ENCODE measurements at places on chromosomes 6 and 20.
A peak's percentile ranks its signal among the peaks of the same experiment; 100 is the strongest.

- DNase-seq, result no peak
Measured at GRCh38 chr6:150685860-150686259, 86.2 kb downstream of the PLEKHG1 start.

DNA sequence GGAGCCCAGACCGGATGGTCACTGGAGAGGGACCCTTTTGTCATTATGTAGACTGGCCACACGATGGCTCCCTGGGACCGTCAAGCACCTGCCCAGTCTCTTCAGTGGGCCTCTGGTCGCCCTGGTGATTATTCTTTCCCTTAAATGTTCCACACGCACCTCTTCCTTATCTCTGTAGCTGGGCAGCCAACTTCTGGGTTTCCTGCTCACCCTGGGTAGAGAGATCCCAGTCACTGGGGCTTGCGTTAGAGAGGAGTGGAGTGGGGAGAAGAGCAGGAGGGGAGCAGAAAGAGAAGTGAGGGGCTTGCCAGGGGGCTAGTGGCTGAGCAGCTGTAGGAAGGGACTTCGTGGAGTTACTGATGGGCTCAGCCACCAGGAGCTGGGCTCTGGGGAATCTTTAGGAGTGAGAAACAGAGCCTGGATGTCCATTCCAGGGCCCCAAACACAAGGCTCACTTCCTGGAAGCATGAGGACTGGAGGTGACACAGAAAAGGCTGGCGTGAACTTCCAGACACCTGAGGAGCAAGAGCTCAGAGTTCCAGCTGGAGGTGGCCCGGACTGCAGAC, 150.1 kb downstream of the DHX35 start:
- DNase-seq, result peak; percentile 81

DNA sequence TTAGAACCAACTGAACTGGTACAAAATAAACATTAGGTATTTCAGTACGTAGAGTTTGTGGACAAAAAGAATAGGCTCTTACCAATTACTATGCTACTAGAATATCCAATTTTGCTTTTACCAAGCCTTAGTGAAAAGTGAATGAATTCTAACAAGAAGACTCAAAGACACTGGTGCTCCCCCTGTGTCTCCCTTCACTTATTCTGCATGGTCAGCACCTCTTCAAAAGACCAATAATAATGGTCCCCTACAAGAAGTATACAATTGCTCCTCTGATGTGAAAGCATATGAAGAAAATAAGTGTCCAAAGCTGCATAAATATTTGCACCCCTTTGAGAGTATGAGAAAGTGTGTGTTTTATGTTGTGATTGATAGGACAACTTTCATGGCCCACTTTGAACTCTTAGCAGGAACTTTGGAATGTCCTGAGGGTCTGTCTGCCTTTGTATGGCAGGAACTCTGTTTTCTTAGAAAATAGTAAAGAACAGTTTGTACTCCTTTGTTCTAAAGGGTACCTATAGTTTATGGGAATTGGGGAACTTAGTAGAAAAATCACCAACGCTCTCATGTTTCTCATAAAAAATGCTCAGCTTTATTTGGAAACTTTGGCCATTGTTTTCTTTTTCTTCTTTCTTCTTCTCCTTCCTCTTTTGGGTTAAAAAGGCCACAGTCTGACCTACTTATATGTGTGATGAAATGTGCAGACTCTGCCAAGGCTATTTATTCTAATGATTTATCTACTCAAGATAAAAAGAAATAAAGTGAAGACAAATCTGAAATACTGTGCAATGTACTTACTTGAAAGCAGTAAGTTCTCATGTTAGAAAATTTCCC, 352.4 kb downstream of the LAMA2 start:
- DNase-seq, result no peak

DNA sequence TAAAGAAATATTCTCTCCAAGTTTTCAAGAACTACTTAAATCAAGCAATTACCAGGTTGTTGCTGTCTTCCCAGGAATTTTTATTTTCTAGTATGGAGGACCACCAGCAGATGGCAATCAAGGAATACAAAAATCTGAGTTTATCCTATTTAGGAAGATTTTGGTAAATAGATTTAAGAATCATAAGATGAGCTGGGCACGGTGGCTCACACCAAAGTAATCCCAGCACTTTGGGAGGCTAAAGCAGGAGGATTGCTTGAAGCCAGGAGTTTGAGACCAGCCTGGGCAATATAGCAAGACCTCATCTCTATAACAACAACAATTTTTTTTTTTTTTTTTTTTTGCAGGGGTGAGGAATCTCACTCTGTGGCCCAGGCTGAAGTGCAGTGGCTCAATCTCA, 19.3 kb upstream of the SEC63 start:
- peak; percentile 69 for DNase-seq

GRCh38 chr20:57566803-57567459, 6.0 kb downstream of the PCK1 start:
- no peak for DNase-seq

DNA sequence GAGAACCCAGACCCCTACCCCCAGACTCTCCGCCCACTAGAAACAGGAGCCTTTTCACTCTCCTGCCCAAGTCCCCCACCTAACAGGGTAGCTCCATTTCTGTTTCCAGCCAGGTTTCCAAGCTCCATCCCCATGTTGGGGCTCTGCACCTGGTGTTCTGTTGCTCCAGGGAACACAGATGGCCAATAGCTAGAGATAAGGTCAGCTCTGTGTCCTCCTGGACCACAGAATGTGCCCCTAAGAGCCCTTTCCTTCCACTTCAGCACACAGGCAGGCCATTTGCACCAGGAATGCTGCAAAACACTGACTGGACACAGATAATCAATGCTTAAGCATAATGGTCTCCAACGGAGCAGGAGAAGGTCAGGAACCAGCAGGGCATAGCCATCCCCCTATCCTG, 159.4 kb downstream of the QRSL1 start:
- DNase-seq, result no peak

- DNase-seq, result no peak
Measured at GRCh38 chr20:24690408-24690807, 221.0 kb downstream of the SYNDIG1 start.

GRCh38 chr6:29917857-29918256, 24.5 kb upstream of the HLA-A start:
- DNase-seq, result no peak

GRCh38 chr6:12804952-12805645, 88.5 kb downstream of the PHACTR1 start:
- peak; percentile 7 for DNase-seq

DNA sequence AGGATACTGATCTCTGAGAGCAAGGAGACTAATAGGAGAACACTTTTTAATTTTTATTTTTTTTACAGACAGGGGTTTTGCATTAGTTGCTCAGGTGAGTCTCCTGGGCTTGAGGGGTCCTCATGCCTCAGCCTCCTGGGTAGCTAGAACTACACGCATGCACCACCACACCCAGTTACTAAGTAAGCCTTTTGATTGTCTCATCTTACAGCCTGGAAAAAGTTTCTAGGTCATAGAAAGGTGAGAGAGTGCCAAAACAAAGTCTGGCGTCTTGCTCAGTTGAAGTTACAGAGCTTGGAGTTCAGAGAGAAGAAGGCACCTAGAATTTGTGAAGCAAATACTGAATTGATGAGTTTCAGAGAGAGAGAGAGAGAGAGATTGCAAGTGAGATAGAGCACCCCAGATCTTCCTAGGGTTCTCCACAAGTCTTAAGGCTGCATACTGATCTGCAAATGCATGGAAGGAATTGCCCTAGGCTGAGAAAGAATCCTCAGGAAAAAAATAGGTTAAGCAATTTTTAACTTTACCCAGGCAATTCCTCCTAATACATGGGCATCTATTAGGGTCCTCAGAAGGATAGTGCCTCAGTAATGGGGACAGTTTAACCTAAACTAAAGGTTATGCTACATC, 37.6 kb upstream of the PHIP start:
- DNase-seq, result no peak

GRCh38 chr6:116111552-116112528, 11.2 kb downstream of the NT5DC1 start:
- peak; percentile 53 for DNase-seq

GRCh38 chr20:25257130-25257529, 9.2 kb downstream of the PYGB start:
- no peak for DNase-seq

- no peak for DNase-seq
Measured at GRCh38 chr6:113289166-113289565, 568.0 kb upstream of the MARCKS start.

DNA sequence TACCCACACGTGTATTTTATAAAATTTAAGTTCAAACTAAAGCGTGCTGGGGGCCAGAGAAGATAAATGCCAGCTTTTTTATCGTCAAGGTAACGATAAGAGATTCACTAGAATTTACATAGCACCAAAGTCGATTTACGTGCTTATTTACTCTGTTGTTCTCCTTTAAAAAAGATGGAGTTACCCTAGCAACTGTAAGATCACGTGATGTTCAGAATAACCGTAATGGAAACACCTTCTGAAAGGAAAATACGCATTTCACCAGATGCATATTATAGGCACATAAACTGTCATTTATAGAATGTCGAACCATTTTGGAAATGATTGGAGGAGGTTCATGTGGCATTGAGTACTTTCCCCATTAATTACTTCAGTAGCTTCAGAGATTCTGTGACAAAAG, 207.6 kb downstream of the TSHZ2 start:
- no peak for DNase-seq

- no peak for DNase-seq
Measured at GRCh38 chr6:22098601-22099031, 198.2 kb downstream of the PRL start.

GRCh38 chr6:30769088-30769852, 24.9 kb upstream of the IER3 start:
- DNase-seq, result peak; percentile 98

DNA sequence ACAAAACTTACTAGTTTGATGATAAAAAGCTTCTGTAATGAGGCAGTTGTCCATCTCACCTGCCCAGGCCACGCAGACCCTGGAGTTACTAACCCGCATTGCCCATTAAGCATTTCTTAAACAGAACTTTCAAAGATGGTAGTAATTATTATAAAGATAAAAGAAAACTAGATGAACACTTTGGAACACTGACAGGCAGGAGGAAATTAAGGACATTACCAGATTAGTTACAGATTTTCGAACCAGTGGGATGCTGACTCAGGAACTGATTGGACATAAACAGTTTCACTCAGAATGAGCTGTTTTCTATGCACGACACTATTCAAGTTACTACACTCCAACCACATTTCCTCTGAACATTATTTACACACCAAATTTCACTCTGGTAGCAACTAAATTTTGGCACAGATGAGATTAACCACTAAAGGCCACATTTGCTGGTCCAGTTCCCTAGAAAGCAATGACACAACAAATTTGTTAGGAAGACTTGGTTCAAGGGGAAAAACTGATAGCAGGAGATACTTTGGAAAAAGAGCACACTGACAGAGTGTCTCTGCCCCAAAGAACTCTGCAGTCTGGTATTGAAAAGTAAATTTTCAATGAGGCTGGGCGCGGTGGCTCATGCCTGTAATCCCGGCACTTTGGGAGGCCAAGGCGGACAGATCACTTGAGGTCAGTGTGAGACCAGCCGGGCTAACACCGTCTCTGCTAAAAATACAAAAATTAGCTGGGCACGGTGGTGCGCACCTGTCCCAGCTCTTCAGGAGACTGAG, 3.0 kb downstream of the ROMO1 start:
- DNase-seq, result peak; percentile 65

DNA sequence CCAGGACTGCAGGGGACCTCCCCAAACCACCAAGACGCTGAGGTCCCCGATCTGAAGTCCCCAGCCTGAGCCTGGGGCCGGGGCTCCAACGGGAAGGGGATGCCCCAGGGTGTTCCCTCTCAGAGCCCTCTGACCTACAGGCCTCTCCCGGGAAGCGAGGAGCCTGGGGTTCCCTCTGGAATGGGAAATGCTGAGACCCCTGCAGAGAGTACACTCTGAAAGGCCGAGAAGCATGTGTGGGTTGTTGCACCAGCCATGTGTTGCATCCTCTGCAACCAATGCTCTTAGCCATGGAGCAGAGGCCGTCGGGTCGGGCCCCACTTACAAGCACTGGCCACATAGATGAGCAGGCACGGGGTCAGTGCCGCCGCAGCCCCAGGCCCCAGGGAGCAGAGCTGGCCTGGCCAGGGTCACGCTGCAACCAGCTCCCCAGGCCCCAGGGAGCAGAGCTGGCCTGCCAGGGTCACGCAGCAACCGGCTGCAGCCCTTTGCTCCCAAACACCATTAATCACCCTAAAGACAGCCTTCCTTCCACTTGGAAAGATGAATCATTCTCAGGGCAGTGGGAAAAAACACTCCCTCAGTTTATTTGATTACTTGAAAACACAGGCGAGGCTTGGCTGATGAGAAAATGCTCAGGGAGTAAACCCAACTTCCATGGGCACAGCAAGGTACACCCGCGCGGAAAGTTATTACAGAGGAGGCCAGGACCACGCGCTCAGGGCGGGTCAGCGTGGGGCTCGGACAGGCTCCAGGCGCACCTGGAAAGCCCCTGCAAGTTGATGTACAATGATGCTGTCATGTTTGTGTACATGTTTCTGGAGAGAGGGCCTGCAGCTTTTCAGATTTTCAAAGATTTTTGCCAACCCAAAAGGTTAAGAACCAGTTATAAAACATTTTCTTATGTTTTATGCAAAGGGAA, 78.0 kb upstream of the AFDN start:
- DNase-seq, result no peak

GRCh38 chr6:37047346-37047688, 41.9 kb downstream of the FGD2 start:
- no peak for DNase-seq

DNA sequence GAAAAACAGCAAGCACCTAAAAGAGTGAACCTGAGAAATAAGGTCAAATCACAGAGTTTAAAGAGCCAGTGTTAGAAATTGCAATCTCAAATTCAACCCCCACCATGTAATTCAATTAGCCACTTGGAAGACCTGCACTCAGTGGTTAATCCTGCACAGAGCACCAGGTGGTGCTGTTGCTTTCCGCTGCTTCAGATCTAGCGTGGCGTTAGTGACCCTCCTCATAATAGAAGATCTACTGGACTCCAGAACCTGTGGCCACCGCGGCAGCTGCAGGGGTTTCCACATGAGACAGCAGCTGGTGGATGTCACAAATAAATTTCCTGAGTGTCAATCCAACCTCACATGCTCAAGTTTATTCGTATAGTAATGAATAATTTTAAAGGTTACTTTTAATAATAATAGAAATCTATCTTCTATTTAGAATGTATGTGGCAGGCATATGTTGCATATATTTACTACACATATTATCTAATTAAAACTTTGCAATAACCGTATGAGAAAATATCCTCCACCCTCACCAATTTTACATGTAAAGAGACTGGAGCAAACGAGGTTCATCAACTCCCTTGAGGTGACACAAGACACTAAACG, 84.4 kb downstream of the SYNE1 start:
- peak; percentile 65 for DNase-seq

GRCh38 chr6:126300126-126300525, 39.8 kb upstream of the CENPW start:
- no peak for DNase-seq

DNA sequence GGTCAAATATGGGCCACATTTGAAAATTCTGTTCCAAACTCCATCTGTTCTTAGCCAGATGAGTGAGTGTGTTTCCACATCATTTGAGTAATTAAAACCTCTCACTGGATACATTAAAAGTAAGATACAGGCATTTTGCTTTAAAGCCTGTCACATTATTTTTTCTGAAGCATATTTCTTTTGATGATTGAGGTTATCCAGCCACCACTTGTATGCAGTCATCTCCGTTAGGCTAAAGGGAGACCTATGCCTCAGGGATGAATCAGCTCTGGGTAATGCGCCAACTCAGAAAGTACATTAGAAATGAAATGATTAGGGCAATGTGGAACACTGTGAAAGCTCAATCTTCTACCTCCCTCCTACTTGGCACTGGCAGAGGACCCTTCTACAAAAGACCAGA, 90.7 kb downstream of the SNAP25 start:
- DNase-seq, result peak; percentile 96

All from RKO (cell line).